Posterior cingulate gyrus (tissue), 11 donors: ENCODE measurements at places on chromosomes 11 and 22.

DNA sequence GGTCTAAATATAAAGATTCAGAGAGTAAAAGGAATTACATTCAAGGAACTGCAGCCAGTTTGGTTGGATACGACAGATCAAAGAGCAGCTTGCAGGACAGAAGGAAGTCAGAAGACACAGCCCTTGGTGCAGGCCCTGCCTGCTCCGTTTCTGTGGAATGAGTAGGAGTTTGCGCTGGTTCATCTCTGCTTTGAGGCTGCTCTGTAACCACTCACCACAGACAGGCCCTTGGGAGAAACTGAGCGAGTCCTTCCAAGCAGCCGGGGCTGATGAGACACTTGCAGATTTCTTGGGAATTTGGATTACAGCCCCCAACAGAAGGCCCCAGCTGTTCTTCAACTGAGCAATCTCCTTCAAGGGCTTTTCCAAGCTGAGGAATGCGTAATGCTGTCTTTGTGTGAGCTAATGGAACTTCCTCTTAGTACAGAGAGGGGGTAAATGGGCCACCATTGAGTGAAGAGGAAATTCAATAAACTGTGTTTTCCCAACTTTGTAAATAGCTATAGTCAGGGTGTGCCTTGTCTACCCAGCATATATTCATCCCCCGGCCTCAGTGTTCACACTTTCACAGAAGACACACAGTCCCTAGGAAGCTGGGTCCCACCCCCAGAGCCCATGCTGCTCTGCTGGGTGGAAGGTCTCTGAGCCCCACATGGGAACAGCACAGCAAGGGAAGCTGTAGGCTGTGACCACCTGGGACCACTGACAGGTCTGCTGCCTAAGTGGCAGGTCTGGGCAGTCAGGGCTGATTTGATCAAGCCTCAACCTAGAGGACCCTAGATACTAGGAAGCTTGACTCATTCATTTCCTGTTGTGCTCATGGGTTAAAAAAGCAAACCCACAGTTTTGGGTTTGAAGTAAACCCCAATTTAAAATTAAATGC is 16.6 kb downstream of the IL10RA start:
- DNase-seq, result no peak

- DNase-seq, result no peak
Measured at GRCh38 chr11:70544774-70545609, 146.7 kb downstream of the CTTN start.

DNA sequence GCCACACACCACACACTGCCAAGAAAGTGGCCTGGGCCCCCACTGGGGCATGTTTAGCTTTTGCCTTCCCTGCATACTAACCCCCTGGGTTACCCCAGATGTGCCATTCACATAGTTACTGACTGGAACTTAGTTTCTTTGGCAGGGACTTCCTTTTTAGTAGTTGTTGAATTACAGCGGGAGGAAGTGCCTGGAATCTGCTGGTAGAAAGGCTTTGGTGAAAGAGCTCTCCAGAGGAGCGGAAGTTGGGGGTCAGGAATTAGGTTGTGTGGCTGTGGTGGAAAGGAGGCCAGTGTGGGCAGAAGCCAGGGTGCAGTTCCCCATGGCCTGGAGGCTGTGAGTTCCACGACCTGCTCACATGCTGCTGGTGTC is 69.0 kb downstream of the MED15 start:
- no peak for DNase-seq

GRCh38 chr11:93054279-93054678 is 84.8 kb downstream of the MTNR1B start:
- no peak for DNase-seq

GRCh38 chr11:116512841-116513240 is 259.9 kb downstream of the BUD13 start:
- no peak for DNase-seq
